ENCODE measurements at places on chromosomes 1 and 21.

DNA sequence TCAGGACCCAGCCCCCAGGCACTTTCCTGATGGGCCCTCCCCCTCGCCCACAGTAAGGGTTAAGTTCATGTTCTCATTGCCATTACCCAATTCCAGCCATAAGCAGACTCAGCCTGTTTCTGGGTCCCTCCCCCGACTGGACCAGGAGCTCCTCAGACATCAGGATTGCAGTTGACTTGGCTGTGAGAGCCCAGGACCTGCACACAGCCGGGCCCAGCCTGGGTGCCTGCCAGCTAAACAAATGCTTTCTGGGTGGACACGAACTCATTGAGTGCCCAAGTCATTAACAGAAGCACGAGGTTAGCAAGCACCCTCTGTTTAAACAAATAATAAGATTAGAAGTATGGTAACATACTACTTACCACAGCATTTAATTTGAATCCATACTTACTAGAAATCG is 147.9 kb upstream of the POU3F1 start:
- no peak for DNase-seq

GRCh38 chr21:42056996-42057689 is 14.0 kb upstream of the UMODL1 start:
- no peak for DNase-seq

GRCh38 chr1:224435318-224435763 is 744 bp upstream of the WDR26 start:
- no peak for DNase-seq

- no peak for DNase-seq
These were observed 4.0 kb downstream of the CASQ2 start for GRCh38 chr1:115764541-115764940.

DNA sequence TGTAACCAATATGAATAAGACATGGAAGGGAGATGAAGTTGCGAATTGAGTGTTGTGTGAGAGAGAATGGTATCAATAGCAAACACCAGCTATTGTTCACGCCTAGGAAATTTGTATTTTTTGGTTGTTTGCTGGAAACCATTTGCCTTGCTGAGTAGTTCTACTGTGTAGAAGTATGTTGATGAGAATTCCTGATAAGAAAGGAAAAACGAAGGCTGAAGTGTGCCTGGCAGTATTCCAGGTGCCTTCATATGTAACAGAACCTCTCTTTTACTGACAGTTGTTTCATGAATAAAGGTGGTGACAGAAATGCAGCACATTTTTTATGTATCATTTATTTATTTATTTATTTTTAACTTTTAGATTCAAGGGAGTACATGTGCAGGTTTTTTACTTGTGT is 79.5 kb downstream of the SDCCAG8 start:
- DNase-seq: no peak

DNA sequence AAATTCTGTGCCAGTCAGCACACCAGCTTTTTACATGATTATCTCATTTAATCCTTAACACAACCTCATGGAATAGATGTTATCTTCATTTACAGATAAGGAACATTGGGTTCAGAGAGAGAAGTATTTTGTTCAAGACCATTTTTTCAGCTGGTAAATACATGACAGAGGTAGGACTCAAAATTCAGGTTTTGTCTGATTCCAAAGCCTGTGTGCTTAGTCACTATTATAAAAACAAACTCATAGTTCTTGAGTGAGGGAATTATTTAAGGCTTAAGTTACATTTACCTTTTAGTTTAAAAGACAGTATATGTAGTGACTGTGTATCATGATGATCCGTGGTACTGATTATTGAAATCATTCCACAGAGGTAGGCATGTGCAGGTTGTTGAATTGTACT is 125.2 kb downstream of the MAGI3 start:
- DNase-seq: no peak

DNA sequence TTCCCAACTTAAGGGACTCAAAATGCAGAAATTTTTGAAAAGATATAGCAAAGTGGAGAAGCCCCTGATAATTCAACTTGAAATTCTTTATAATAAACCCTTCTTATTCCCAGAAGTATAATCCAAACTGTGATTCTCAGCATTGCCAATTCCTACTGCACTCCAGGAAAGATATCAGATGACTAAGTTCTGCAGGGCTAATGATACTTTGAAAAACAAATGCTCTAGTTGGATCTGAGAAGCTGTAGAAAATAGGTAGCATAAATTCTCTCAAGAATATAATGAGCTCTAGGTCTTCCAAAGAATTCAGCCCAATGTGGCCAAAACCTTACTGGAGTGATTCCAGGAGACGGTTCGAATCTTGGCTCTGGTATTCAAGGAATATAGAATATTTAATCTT is 294.0 kb upstream of the PTBP2 start:
- no peak for DNase-seq
